ENCODE measurements at places on chromosomes 7 and 10. TPM values are rescaled to one million over a fixed set of nuclear protein-coding genes. Genes with fewer than 3 reads are reported as not detected.

ITIH5 gene
- total RNA-seq = not detected

PMPCB gene
- 94.1 TPM for total RNA-seq

OR2A5 gene
- total RNA-seq = not detected

CYP2C18 gene
- total RNA-seq = not detected

SFTPA2 gene
- not detected for total RNA-seq

LHFPL3 gene
- total RNA-seq = not detected

LIPK gene
- not detected for total RNA-seq

EPO gene
- total RNA-seq = not detected

ZNF804B gene
- not detected for total RNA-seq

ZNF853 gene
- 4.0 TPM for total RNA-seq
